ENCODE measurements at places on chromosomes 5 and 9. TPM values are rescaled to one million over a fixed set of nuclear protein-coding genes. Genes with fewer than 3 reads are reported as not detected.
A peak's percentile ranks its signal among the peaks of the same experiment; 100 is the strongest.

DNA sequence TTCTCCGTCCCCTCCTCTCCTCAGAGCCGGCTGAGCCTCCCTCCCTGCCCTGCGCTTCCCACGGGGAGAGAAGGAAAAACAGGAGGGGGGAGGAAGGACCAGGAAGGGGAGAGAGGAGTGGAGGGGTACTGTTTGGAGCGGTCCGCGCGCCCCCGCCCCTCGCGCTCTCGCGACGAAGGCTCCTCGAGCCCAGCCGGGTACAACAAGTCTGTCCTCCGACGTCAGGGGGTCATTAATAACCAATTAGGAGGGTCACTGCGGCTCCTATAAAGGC, 480 bp upstream of the PRDM12 start:
- H3K36me3 ChIP-seq, result peaks cover 3% of the 10 kb centered on the region
- H3K27ac ChIP-seq, result peak overlapping the region; percentile 82
- no peak for DNase-seq
- peak overlapping the region; percentile 46 for H3K4me3 ChIP-seq
- H3K4me1 ChIP-seq, result peaks cover 27% of the 10 kb centered on the region

DNA sequence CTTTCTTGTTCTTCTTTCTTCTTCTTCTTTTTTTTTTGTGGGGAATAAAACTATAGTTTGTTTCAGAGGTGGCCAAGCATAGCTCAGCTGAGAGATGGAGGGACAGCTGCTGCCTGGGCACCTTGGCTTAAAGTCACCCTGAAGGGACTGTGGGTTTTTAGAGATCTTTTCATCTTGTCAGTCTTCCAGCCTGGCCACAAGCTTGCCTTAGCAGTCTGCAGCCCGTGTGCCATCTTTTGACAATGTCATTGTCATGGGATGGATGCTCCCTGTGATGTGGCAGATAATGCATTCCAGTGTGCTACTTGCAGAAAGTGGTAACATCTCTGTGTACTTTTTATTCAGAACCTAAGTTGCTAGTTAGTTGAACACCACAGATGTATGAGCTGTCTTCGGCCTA, 280.8 kb downstream of the FANCC start:
- no peak for DNase-seq
- H3K27me3 ChIP-seq, result no peaks in the 10 kb centered on the region
- H3K27ac ChIP-seq, result peak overlapping the region; percentile 31
- no peaks in the 10 kb centered on the region for H3K36me3 ChIP-seq
- H3K4me1 ChIP-seq, result no peaks in the 10 kb centered on the region

- no peaks in the 10 kb centered on the region for H3K36me3 ChIP-seq
- no peak overlapping the region for H3K27ac ChIP-seq
- no peak overlapping the region for H3K4me3 ChIP-seq
- H3K4me1 ChIP-seq, result no peaks in the 10 kb centered on the region
Measured at GRCh38 chr9:28502741-28503140, 929.5 kb upstream of the C9orf72 start.

GRCh38 chr5:87278590-87279100, 11.0 kb downstream of the RASA1 start:
- peaks cover 74% of the 10 kb centered on the region for H3K4me1 ChIP-seq
- H3K27me3 ChIP-seq, result no peaks in the 10 kb centered on the region
- H3K4me3 ChIP-seq, result no peak overlapping the region
- no peak for DNase-seq
- H3K36me3 ChIP-seq, result peaks cover 21% of the 10 kb centered on the region

The NXNL2 gene
- total RNA-seq, result not detected

- no peaks in the 10 kb centered on the region for H3K27me3 ChIP-seq
- no peak for DNase-seq
- no peaks in the 10 kb centered on the region for H3K36me3 ChIP-seq
- no peaks in the 10 kb centered on the region for H3K4me1 ChIP-seq
Measured at GRCh38 chr5:43422143-43422542, 10.0 kb upstream of the CCL28 start.

The CSF1R gene
- total RNA-seq, result 1.2 TPM

DNA sequence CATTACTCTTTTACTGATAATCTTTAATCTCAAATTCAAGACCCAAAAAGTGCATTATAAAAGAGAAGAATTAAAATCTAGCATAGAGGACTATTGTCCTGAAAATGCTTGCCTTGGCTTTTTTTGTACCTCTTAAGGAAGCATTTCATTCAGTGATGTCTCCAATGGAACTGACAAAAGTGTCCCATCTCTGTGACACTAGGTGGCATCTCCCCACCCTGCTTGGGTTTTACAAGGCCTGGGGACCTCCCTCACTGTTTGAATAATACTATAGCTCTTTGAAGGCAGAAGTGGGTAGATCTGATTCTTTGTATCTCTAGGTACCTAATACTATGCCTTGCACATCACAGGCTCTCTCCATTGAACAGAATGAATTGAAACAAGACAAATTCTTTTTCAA, 180.6 kb downstream of the EPB41L4A start:
- no peaks in the 10 kb centered on the region for H3K4me1 ChIP-seq
- no peak overlapping the region for H3K27ac ChIP-seq
- no peak overlapping the region for H3K4me3 ChIP-seq
- H3K27me3 ChIP-seq, result peaks cover 18% of the 10 kb centered on the region

DNA sequence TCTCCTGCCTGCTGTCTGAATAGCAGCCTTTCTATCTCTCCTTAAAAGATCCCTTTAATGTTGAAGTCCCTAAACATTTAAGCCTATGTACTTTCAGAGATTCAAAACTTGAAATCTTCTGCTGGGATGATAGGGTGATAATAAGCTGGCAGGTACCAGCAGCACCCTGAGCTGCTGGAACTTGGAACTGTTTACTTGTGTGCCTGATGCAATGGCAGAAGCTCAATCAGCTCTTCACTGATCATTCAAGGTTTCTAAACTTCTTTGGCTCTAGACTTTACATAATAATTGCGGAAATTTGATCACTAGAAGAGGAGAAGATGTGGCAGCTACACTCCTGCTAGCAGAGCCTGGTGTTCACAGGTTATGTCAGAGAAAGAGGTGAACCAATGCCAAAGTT, 27.6 kb downstream of the MRPS27 start:
- no peak for DNase-seq
- H3K4me3 ChIP-seq, result no peak overlapping the region
- H3K4me1 ChIP-seq, result no peaks in the 10 kb centered on the region
- peaks cover 8% of the 10 kb centered on the region for H3K36me3 ChIP-seq
- H3K27ac ChIP-seq, result no peak overlapping the region

The TMEFF1 gene
- total RNA-seq, result 0.19 TPM

- peaks cover 97% of the 10 kb centered on the region for H3K4me1 ChIP-seq
- H3K36me3 ChIP-seq, result peaks cover 1% of the 10 kb centered on the region
- H3K27me3 ChIP-seq, result no peaks in the 10 kb centered on the region
- H3K27ac ChIP-seq, result peak overlapping the region; percentile 92
- H3K4me3 ChIP-seq, result peak overlapping the region; percentile 66
Measured at GRCh38 chr5:119332208-119332607, 23.6 kb upstream of the TNFAIP8 start.

The AMBP gene
- not detected for total RNA-seq

The FAM169A gene
- total RNA-seq, result 13.4 TPM

DNA sequence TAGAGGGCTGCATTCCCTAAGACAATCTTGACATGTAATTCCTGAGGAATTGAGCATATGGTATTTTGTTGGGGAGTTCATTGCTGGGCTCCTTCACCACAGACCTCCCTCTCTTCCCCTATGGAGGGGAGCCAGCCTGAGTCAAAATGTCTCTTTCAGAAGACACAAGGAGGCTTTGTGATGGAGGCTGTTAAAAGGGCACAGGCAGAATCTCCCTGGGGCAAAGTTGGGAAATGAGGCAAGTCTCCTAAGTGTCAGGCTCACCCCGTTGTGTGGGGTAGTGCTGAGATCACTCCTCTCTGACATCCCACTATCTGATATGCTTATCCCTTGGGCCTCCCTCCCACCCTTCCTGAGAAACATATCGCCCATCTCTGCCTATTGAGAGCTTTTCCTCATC, 30.6 kb downstream of the GFRA3 start:
- H3K27me3 ChIP-seq, result peaks cover 41% of the 10 kb centered on the region
- peaks cover 14% of the 10 kb centered on the region for H3K4me1 ChIP-seq
- no peak overlapping the region for H3K27ac ChIP-seq

DNA sequence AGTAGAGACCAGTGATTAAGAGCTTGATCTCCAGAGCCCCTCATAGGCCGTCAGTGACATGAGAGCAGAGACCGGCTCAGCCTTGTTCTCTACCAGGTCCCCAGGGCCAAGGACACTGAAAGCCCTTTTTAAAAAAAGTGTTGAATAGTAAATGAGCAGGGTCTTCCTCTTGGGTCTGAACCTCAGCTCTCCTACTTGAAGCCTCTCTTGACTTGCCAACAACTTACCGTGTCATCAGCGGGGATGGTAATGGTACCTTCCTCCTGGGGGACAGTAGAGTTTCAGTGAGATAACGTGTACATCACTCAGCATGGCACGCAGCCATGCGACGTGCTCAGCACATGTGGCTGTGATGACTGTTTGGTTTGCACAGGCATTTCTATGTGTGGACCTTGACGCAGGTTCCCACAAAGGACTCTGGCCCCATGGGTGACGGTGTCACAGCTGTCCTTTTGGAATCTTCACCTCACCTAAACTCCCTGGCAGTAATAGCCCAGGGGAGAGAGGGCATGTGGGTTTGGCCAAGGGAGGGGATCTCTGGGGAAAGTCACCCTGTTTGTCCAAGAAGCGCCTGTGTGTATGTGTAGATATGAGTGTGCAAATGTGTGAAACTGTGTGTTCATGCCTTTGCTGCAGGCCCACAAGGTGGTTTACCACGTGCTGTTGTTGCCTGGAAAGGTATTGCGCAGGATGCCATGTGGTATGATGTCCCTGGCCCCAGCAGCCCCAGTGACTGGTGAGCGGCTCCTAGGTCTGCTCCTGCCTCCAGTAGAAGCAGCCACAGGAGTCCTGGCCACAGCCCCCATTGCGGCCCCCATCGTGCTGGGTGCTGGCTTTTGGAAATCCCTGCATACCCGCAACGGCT, 18.7 kb downstream of the ERGIC1 start:
- H3K4me1 ChIP-seq, result peaks cover 47% of the 10 kb centered on the region
- peak overlapping the region; percentile 84 for H3K27ac ChIP-seq
- H3K4me3 ChIP-seq, result peak overlapping the region; percentile 65
- H3K36me3 ChIP-seq, result peaks cover 2% of the 10 kb centered on the region
- no peaks in the 10 kb centered on the region for H3K27me3 ChIP-seq

DNA sequence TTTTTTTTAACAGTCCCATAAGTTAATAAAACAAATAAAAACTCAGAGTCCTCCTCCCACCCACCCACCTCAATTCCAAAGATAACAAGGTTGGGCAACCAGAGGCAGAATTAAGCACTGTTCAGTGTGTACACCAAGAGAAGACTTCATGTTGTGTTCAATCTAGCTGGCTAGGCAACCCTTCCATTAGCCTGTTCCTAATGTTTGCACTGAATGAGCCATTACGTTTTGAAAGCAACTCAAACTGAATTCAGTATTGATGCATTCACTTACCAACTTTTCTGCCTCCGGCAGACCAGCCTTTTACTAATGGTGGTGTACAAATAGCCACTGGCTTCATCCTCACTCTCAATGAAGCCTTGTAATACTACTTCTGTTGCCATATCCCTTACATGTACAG, 47.5 kb downstream of the PBX3 start:
- no peaks in the 10 kb centered on the region for H3K27me3 ChIP-seq
- H3K4me1 ChIP-seq, result no peaks in the 10 kb centered on the region
- H3K27ac ChIP-seq, result no peak overlapping the region
- no peaks in the 10 kb centered on the region for H3K36me3 ChIP-seq

DNA sequence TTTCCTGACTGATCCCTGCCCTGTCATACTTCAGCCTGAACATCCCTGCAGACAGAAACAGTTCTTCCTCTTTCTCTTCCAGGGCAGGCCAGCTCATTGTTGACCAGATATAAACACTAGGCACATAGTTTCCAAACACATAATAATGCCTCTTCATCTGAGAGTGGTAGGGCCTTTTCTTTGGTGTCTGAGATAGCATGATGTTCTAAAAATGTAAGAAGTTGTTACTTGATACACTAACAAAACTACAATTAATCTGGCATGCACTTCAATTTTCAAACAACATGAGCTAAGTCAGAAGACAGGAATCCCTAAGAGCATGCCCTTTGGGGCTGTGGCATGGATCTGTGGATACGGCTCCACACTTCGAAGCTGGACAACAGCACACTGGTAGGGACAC, 246.6 kb downstream of the SPOCK1 start:
- H3K27ac ChIP-seq, result no peak overlapping the region
- H3K4me3 ChIP-seq, result no peak overlapping the region
- no peak for DNase-seq
- H3K4me1 ChIP-seq, result no peaks in the 10 kb centered on the region

The PRSS3 gene
- not detected for total RNA-seq
